ENCODE measurements at places on chromosomes 11 and 22.
A peak's percentile ranks its signal among the peaks of the same experiment; 100 is the strongest.

- no peak for DNase-seq
Measured at GRCh38 chr22:40263191-40263590, 83.1 kb upstream of the ADSL start.

DNA sequence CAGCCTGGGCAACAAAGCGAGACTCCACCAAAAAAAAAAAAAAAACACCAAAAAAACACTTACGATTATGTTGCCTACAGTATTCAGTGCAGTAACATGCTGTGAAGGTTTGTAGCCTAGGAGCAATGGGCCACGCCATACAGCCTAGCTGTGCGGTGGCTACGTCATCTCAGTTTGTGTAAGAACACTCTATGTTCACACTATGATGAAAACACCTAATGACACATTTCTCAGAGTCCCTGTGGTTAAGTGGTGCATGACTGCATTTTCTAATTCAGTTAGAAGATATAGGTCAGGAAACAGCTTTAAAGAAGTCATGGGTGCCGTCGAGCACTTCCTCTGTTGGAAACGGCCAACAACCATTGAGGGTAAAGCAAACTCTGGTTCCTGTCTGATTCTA, 75.7 kb upstream of the ANO1 start:
- DNase-seq = no peak

GRCh38 chr11:76742902-76743301, 40.3 kb upstream of the TSKU start:
- DNase-seq = no peak

- DNase-seq = no peak
Measured at GRCh38 chr11:112931703-112932102, 29.5 kb upstream of the NCAM1 start.

GRCh38 chr11:12809864-12810567, 135.8 kb downstream of the TEAD1 start:
- no peak for DNase-seq

- DNase-seq = peak; percentile 40
Measured at GRCh38 chr11:57405271-57405860, 14.9 kb upstream of the PRG2 start.

DNA sequence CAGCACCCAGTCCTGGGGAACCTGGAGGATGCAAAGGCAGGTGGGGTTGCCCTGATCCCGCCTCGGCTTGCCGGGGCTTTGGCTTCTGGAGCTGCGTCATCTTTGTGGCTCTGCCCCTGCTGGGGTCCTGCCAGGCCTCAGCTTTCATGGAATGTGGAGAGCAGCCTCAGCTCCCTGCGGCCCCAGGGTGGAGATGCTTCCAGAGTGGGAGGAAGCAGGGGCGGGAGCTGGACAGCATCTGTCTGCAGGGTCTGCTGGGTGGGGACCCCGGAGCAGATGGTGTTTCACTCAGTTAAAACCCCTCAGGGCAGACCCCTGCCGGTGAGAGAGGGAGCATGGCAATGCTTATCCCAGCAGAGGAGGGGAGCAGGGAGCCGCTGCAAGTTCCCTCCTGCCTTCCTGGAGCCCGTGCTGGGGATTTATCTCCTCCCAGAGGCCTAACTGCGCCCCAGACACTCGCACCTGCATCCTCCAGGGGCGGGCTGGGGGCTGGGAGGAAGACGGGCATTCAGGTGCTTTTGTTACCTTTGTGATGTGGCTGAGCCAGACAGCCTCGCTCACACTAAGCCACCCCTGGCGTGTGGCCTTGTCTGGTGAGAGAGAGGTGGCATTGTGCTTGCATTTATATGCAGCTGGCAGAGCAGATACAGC, 15.7 kb downstream of the GRIK4 start:
- peak; percentile 86 for DNase-seq

- no peak for DNase-seq
Measured at GRCh38 chr11:110152199-110152598, 59.0 kb downstream of the ZC3H12C start.

GRCh38 chr11:105007463-105007862, 15.5 kb downstream of the CASP5 start:
- no peak for DNase-seq

- DNase-seq = peak; percentile 82
Measured at GRCh38 chr11:126355324-126355925, at the start of gene ST3GAL4. ST3GAL4 (plus strand) TSS chr11:126355686; CDS start chr11:126406156, 50,470 bp downstream.

- peak; percentile 92 for DNase-seq
Measured at GRCh38 chr11:128582496-128583366, 4.6 kb downstream of the ETS1 start.

- peak; percentile 69 for DNase-seq
Measured at GRCh38 chr11:68806931-68807844, 34.5 kb downstream of the CPT1A start.

DNA sequence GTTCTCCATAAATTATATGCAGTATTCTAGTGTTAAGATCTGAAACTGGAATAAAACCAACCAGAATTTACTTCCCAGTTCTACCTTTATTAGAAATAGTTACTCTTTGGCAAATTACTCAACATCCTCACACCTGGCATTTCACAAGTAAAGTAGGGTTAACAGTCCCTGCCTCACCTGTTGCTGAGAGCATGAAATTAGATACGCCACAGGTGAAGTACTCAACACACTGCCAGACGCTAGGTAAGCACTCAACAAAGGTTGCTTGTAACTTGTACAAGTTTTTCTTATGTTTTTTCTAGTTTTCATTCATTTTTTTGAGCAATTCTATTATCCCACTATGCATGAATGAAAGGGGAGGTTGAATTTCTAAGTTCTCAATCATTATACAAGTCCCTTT, 267.6 kb upstream of the ARHGAP42 start:
- DNase-seq = no peak

- DNase-seq = no peak
Measured at GRCh38 chr22:40469181-40469580, 98.8 kb downstream of the SGSM3 start.

- DNase-seq = no peak
Measured at GRCh38 chr11:16603245-16603644, 135.2 kb upstream of the C11orf58 start.

DNA sequence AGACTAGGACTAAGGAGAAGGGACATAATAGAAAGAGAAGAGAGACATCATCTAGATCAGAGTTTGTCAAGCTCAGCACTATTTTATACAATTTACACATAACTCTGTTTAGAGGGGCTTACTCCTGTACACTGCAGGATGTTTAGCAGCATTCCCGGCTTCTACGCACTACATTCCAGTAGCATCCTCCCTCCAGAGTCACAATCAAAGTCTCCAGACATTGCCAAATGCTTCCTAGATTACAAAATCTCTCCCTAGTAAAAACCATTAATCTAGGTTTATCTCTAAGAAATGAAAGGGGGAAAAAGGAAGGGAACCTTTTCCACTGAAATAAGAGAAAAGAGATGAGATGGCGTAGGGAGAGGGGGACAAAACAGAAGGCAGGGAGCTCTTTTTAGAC, 4.0 kb downstream of the USP28 start:
- DNase-seq = no peak

GRCh38 chr11:1586699-1587098, 1.6 kb upstream of the KRTAP5-1 start:
- no peak for DNase-seq

- DNase-seq = no peak
Measured at GRCh38 chr11:74138021-74138420, 32.8 kb downstream of the C2CD3 start.

GRCh38 chr11:27367881-27368280, 4.9 kb upstream of the CCDC34 start:
- DNase-seq = no peak

- DNase-seq = no peak
Measured at GRCh38 chr22:50717709-50718351, 20.2 kb upstream of the ACR start.

GRCh38 chr11:125376856-125377255, 119.2 kb downstream of the FEZ1 start:
- DNase-seq = no peak

DNA sequence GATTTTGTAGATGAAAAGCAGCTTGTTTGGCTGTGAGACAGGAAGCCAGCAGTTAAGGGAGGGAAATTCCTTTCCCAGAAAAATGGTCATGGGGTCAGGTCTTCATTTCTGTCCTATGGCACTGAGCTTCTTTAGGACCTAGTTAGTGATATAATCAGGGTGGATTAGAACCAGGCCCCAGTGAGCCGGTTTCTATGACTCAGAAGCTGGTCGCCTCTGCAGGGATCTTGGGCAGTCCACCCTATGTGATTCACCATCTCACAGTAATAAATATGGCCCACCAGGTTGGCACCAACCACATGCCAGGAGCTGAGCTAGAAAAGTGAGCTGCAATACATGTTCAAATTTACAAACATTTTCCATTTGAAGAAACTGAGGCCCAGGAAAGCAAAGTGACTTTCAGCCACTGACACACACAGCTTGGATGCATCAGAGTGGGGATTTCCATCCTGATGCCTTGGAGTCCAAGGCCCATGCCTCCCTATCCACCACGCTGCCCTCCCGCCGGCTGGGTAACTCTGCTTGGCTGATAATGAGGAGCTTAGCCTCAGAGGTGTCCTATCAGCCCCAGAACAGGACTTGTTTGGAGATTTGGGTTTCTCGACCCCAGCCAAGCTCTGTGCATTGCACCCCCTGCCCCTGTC, 42.0 kb downstream of the CD82 start:
- DNase-seq = peak; percentile 57

- DNase-seq = peak; percentile 38
Measured at GRCh38 chr22:42856179-42856864, 751 bp downstream of the ARFGAP3 start.

- DNase-seq = no peak
Measured at GRCh38 chr11:120816711-120817110, 207.2 kb upstream of the TBCEL start.

- DNase-seq = no peak
Measured at GRCh38 chr11:41256041-41256440, 203.4 kb downstream of the LRRC4C start.

GRCh38 chr22:39369186-39369585, 19.4 kb downstream of the SYNGR1 start:
- DNase-seq = no peak

DNA sequence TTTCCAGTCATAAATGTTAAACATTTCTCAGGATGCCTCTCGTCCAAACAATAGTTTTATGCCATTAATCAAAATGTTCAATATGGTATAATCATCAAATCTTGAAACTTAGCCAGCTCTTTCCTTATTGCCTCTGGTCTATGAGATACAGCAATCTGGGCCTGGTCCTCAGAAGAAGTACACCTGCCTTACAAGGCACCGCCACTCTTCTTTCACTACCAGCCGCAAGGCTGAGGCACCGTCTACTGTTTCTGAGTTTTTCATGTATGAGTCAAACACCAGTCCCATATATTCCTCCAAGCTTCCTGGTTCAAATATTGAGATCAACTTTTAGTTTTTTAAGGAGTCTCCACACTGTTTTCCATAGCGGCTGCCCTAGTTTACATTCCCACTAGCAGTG, 600.6 kb upstream of the FAT3 start:
- no peak for DNase-seq

GRCh38 chr11:72119198-72119597, 6.7 kb upstream of the ANAPC15 start:
- no peak for DNase-seq

- DNase-seq = peak; percentile 45
Measured at GRCh38 chr11:3341298-3341697, 37.6 kb downstream of the ZNF195 start.

DNA sequence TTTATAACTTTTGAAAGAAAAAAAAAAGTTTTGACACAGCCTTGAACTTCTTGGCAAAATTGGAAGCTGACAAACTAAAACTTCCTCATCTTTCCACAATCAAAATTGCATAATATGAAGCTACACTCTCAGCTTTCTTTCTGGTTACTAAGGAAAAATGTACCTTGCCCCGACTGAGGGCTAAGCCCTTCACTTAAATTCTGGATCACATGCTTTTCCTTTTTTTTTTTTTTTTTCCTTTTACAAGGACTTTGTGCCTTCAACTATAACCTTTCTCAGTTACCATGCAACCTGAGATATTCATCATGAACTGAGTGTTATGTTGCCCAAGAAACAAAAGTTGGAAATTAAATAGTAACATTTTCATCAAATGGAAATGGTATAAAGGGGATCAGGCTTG, 188.5 kb upstream of the CARD18 start:
- no peak for DNase-seq

DNA sequence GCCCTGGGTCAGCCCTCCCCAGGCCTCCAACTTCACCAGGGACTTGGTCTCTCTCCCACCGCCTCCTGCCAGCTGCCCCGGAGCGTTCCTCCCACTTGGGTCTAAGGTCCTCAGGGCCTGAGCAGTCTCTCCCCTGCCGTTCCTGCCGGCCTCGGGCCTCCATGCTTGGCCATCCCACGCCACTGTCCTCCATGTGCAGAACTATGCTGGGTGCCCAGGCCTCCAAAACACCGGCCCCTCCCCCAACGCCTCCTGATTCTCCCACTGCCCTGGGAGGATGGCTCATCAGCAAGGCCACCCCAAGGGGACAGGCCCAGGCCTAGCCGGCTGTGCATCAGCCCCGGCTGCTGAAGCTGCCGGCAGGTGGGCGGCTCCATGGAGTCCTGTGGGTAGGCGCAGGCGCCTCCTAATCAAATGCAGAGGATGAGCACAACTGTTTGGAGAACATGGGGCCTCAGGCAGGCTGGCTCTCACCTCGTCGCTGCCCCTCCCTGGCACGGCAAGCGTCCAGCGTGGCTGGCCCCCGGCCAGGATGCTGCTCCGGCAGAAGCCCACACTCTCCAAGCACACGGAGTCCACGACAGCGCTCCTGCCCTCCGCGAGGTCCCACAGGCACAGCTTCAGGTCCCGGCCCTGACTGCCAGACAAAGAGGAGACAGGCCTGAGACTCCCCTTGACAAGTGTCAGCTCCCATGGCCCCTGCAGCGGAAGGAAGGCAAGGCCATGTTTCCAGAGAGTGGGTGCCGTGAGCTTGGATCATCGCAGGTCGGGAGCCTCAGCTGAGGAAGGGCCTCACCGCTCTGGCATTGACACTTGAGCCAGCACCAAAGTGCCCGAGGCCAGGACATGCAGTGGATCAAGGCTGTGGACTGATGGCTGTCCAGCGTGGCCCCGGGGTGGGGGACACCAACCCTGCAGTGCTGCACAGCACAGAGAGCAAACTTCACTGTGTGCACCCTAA, 42.6 kb downstream of the GNB1L start:
- DNase-seq = no peak

GRCh38 chr11:71218789-71219499, 33.4 kb downstream of the SHANK2 start:
- no peak for DNase-seq

- DNase-seq = no peak
Measured at GRCh38 chr11:131692961-131693360, 322.5 kb downstream of the NTM start.

DNA sequence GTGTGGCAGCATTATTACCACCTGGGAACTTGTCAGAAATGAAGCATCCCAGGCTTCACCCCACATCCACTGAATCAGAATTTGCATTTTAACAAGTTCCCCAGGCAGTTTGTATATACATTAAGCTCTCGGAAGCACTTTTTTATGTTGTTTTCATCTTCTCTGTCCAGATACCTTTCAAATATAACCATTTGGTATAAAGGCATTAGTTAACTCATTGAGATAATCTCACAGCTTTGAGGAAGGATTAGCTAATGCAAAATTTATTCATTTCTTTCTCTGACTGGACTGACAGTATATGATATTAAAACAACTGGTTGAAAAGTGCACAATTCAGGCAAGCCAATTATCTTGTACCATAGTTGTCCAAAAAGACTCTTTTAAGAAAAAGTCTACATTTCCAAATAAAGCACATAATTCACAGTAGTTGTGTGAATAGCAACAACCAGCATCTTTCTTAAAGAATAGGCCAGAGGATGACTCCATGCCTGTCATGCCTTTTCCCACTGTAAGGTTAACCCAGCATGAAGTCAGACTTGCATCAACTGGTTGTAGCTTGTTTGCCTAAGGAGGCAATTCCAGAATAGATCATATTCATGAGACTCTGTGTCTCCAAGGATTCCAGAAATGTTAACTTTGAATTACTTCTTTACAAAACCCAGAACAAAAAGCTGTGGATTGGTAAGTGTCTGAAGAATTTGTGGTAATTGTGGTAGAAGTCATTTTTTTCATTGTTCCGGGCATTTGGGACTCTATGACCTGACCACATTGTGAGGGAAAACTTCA, 254.3 kb upstream of the SESN3 start:
- peak; percentile 68 for DNase-seq

Measured in AG08395 (cell line).